ENCODE measurements at places on chromosomes 4 and X.

- no peak overlapping the region for H3K4me3 ChIP-seq
- H3K4me1 ChIP-seq: no peaks in the 10 kb centered on the region
- no peaks in the 10 kb centered on the region for H3K27me3 ChIP-seq
- H3K36me3 ChIP-seq: no peaks in the 10 kb centered on the region
- no peak for DNase-seq
Measured at GRCh38 chr4:37650481-37650880, 35.7 kb downstream of the RELL1 start.

- H3K27me3 ChIP-seq: no peaks in the 10 kb centered on the region
- H3K4me1 ChIP-seq: no peaks in the 10 kb centered on the region
- no peak for DNase-seq
- no peak overlapping the region for H3K27ac ChIP-seq
- H3K36me3 ChIP-seq: no peaks in the 10 kb centered on the region
- H3K4me3 ChIP-seq: no peak overlapping the region
Measured at GRCh38 chr4:120105472-120105871, 38.8 kb upstream of the MAD2L1 start.

DNA sequence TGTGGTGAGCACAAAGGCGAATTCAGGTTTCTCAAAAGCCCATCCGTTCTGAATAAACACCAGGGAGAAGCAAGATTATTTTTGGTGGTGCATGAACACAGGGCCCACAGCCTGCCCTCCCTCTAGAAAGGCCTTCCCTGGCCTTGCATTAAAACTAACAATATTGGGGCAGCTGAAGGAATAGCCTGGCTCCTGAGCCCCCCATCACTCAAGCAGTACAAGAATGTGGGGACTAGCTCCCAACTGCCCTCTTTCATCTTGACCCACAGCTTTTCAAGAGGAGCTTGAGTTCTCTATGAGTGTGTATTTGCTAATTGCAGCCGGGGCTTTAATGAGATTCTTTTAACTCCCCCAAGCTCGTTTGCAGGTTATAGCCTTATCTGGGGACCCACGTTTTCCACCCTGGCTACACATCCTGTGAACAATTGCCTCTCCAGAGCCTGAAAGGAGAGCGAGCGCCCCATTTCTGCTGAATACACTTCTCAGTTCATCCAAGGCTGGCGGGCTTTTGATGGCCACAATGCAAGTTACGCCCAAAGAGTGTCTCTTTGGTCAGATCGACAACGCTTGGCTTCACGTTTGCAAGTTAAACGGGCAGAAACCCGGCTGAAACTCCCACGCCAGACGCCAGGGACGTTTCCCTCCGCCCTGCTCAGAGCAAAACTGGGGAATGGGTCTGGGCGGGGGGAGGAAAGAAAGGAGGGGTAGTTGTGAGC, 4.7 kb upstream of the GSX2 start:
- H3K27me3 ChIP-seq: peaks cover 96% of the 10 kb centered on the region
- DNase-seq: no peak
- H3K4me3 ChIP-seq: no peak overlapping the region
- no peak overlapping the region for H3K27ac ChIP-seq
- H3K4me1 ChIP-seq: peaks cover 51% of the 10 kb centered on the region

DNA sequence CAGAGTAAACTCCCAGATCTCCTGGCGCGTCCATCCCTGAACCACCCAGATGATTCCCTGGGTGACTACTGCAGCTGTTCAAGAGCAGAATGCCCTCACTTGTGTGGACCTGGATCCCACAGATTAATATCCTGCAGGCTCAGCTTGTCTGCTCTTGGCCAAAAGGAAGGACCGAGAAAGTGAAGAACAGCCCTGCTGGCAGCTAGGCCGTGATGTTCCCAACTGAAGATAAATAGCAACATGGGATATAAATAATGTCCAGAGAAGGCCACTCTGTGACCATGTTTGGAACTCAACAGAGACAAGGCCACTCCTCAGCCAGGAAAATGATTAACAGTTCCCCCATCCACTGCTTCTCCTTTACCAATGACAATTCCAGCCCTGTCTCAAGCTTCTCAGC, 21.5 kb downstream of the SUPT20HL2 start:
- DNase-seq: no peak
- H3K4me1 ChIP-seq: no peaks in the 10 kb centered on the region
- no peaks in the 10 kb centered on the region for H3K36me3 ChIP-seq
- no peak overlapping the region for H3K27ac ChIP-seq
- H3K4me3 ChIP-seq: no peak overlapping the region
- H3K27me3 ChIP-seq: no peaks in the 10 kb centered on the region

DNA sequence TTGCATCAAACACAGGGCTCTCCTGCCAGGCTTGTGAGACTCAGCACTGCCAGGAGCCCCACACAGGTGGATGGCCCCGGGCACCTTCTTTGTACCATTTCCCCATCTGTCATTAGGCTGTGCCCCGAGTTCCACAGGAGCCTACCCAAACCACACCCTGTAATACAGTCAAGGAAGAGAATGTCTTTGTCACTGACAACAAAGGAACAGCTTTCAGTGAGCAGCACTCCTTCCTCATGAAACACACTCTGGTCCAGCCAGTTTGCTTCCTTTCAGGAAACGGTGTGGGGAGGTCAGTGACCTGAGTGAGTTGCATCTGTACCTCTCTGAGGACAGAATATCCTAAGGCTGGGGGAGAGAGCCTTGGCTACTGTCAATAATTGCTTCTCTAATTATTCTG, 53.7 kb downstream of the LNX1 start:
- no peak overlapping the region for H3K4me3 ChIP-seq
- H3K36me3 ChIP-seq: no peaks in the 10 kb centered on the region
- no peak for DNase-seq
- H3K27ac ChIP-seq: no peak overlapping the region
- H3K4me1 ChIP-seq: no peaks in the 10 kb centered on the region

GRCh38 chr4:123819362-123820035, 422.9 kb downstream of the SPRY1 start:
- no peaks in the 10 kb centered on the region for H3K27me3 ChIP-seq
- no peaks in the 10 kb centered on the region for H3K36me3 ChIP-seq
- no peak overlapping the region for H3K27ac ChIP-seq
- no peak overlapping the region for H3K4me3 ChIP-seq
- no peaks in the 10 kb centered on the region for H3K4me1 ChIP-seq

DNA sequence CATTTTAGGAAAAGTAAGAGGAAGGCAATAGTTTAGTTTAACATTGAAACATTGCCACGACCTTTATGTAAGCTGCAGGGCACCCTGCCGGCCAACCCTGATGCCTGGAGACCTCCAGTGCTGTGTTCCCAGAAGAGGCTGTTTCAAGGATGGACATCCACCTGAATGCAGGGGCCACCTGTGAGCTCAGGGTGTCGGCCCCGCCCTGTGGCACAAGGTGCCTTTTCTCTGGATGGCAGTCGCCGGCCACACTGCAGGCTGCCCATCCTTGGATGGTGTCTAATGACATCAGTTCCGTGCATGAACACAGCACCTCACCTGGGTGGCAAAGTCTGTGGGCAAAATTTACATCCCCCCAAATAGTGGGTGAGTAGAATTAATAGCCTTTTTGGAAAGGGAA, 180.0 kb downstream of the AFAP1 start:
- no peak overlapping the region for H3K4me3 ChIP-seq
- H3K27me3 ChIP-seq: no peaks in the 10 kb centered on the region
- no peaks in the 10 kb centered on the region for H3K36me3 ChIP-seq
- H3K4me1 ChIP-seq: no peaks in the 10 kb centered on the region
- DNase-seq: no peak

- H3K27me3 ChIP-seq: no peaks in the 10 kb centered on the region
- peak overlapping the region; percentile 3 for H3K27ac ChIP-seq
- H3K4me3 ChIP-seq: no peak overlapping the region
Measured at GRCh38 chr4:101102114-101102742, 245.1 kb downstream of the PPP3CA start.

- DNase-seq: no peak
- no peaks in the 10 kb centered on the region for H3K27me3 ChIP-seq
- H3K4me3 ChIP-seq: no peak overlapping the region
- no peaks in the 10 kb centered on the region for H3K4me1 ChIP-seq
Measured at GRCh38 chr4:86810847-86811246, 38.3 kb downstream of the SLC10A6 start.

DNA sequence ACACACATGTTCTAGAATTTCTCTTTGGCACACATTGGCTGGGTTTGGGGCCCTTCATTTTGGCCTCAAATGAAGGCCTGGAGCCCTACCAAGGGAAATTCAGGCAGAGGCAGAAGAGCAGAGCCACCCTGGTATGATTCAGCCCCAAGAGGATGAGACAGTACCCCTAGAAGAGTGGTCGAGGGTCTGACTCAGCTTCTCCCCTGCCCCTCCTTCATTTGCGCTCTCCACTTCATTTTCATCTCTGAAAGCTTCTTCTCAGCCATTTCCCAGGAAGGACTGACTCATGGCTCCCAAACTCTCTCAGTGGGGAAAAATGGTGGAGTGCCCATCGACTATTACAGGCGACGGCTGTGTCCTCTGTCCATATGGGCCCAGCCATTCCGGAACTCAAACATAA, 43.5 kb downstream of the MAMLD1 start:
- no peak for DNase-seq
- no peak overlapping the region for H3K4me3 ChIP-seq
- H3K27ac ChIP-seq: no peak overlapping the region
- H3K27me3 ChIP-seq: no peaks in the 10 kb centered on the region
- no peaks in the 10 kb centered on the region for H3K4me1 ChIP-seq

DNA sequence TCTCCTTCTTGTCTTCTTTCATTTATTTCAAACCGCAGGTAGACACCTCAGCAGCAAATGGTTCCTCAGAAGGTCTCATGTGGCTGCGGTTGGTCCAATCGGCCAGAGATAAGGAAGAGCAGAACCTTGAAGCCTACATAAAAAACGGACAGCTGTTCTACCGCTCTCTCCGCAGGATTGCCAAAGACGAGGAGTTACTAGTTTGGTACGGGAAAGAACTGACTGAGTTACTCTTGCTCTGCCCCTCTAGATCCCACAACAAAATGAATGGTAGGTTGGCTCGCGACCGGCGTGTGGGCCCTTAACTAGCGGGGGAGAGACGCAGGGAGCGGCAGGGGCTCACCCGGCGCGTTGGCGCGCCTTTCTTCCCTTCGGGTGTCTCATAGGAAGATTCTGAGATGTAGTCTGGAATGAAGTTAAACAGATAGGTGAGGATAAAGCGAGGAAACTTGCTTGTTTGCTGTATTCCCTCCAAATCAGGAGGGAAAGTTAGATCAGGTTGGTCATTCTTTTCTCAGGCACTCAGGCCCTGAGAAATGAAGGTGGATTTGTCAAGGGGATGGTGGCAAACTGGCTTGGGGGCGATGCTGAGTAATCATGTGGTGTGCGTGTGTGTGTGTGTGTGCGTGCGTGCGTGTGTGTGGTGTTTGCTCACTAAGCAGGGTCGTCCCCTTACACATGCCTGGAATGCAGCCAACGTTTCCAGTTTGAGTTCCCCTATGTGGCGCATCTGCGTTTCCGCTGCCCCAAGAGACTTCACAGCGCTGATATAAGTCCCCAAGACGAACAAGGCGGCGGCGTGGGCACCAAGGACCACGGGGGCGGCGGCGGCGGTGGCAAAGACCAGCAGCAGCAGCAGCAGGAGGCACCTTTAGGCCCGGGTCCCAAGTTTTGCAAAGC, 4.2 kb downstream of the PRDM8 start:
- peak overlapping the region; percentile 15 for H3K27ac ChIP-seq
- peak overlapping the region; percentile 77 for H3K4me3 ChIP-seq
- H3K36me3 ChIP-seq: no peaks in the 10 kb centered on the region
- peak; percentile 88 for DNase-seq
- H3K4me1 ChIP-seq: peaks cover 31% of the 10 kb centered on the region

DNA sequence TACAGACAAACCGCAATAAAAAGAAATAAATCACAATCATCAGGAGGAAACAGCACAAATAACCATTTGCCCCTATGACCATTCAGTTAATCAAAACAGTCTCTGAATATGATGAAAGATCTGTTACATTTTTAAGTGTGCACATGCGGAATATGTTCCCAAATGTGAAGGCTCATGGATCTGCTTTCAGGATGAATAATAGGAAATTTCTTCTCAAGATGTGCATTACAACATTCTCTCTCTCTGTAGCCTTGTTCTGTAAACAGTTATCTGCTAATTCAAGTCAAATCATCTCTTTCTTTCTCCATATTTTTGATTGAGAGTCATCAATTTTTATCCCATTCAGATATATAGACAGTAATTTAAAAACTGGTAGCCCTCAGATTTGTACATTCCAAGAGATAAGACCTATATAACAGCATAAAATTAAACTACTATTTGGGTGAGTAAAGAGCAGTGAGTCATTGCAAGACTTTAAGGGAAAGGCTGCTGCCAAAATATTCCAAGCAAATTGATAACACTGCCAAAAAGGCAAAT, 433.9 kb upstream of the ATOH1 start:
- no peaks in the 10 kb centered on the region for H3K4me1 ChIP-seq
- no peaks in the 10 kb centered on the region for H3K27me3 ChIP-seq
- DNase-seq: no peak
- no peak overlapping the region for H3K4me3 ChIP-seq
- H3K27ac ChIP-seq: no peak overlapping the region

GRCh38 chrX:154348114-154348531, 26.3 kb downstream of the FLNA start:
- H3K4me3 ChIP-seq: no peak overlapping the region
- no peak for DNase-seq
- H3K27ac ChIP-seq: no peak overlapping the region

DNA sequence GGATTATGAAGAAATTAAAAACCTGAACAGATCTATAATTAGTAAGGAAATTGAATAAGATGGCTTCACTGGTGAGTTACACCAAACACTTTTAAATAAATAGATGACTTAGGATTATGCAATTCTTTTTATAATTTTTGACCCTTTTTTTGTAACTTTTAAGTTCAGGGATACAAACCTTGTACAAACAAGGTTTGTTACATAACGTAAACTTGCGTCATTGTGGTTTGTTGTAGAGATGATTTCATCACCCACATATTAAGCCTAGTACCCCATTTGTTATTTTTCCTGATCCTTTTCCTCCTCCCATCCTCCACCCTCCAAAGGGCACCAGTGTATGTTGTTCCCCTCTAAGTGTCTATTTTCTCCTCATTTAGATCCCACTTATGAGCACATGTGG, 75.7 kb downstream of the CPEB2 start:
- H3K4me1 ChIP-seq: no peaks in the 10 kb centered on the region
- H3K4me3 ChIP-seq: no peak overlapping the region
- H3K36me3 ChIP-seq: no peaks in the 10 kb centered on the region
- no peaks in the 10 kb centered on the region for H3K27me3 ChIP-seq
- DNase-seq: no peak
- H3K27ac ChIP-seq: no peak overlapping the region

GRCh38 chr4:99817309-99817890, 773 bp downstream of the DAPP1 start:
- H3K4me3 ChIP-seq: peak overlapping the region; percentile 100
- peak overlapping the region; percentile 95 for H3K27ac ChIP-seq
- peaks cover 9% of the 10 kb centered on the region for H3K36me3 ChIP-seq
- DNase-seq: peak; percentile 79
- peaks cover 56% of the 10 kb centered on the region for H3K4me1 ChIP-seq

- H3K4me1 ChIP-seq: peaks cover 19% of the 10 kb centered on the region
- no peak overlapping the region for H3K27ac ChIP-seq
- no peak overlapping the region for H3K4me3 ChIP-seq
- no peaks in the 10 kb centered on the region for H3K36me3 ChIP-seq
Measured at GRCh38 chrX:2342281-2342688, 158.5 kb downstream of the DHRSX start.

GRCh38 chr4:171532968-171533367, 280.2 kb upstream of the GALNTL6 start:
- no peak for DNase-seq
- no peak overlapping the region for H3K4me3 ChIP-seq
- H3K36me3 ChIP-seq: no peaks in the 10 kb centered on the region
- H3K27me3 ChIP-seq: no peaks in the 10 kb centered on the region
- no peak overlapping the region for H3K27ac ChIP-seq
- no peaks in the 10 kb centered on the region for H3K4me1 ChIP-seq

- no peak for DNase-seq
- no peak overlapping the region for H3K4me3 ChIP-seq
- no peaks in the 10 kb centered on the region for H3K4me1 ChIP-seq
- H3K27me3 ChIP-seq: no peaks in the 10 kb centered on the region
- H3K27ac ChIP-seq: no peak overlapping the region
Measured at GRCh38 chr4:98283219-98284189, 22.3 kb downstream of the RAP1GDS1 start.
